ENCODE measurements at places on chromosomes 11 and 22.

- DNase-seq, result no peak
Observed at GRCh38 chr22:46272762-46273431, 5.1 kb downstream of the TTC38 start.

GRCh38 chr11:113373981-113374560 is 13.5 kb upstream of the ANKK1 start:
- DNase-seq, result no peak

DNA sequence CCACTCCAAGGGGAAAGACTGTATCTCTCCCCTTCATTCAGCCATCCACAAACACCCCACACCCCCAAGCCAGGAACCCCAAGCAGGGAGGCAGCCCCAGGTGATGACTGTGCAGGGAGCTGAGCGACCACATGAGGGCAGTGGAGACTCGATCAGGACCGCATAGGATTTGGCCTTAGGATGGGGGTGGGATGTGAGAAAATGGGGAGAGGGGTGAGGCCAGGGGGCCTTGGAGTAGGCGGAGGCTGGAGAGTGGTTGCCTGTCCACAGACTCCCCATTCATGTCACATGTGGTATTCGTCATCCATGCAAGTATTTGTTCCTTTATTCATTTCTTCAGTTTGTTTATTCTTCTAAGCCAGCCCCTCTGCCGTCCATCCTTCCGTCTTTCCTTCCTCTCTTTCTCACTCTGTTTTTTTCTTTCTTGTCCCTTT is 2.7 kb upstream of the RHOD start:
- DNase-seq, result no peak

GRCh38 chr11:86360775-86361395 is 13.8 kb upstream of the CCDC81 start:
- DNase-seq, result no peak

- no peak for DNase-seq
Observed at GRCh38 chr11:77424644-77425043, 49.2 kb downstream of the PAK1 start.

DNA sequence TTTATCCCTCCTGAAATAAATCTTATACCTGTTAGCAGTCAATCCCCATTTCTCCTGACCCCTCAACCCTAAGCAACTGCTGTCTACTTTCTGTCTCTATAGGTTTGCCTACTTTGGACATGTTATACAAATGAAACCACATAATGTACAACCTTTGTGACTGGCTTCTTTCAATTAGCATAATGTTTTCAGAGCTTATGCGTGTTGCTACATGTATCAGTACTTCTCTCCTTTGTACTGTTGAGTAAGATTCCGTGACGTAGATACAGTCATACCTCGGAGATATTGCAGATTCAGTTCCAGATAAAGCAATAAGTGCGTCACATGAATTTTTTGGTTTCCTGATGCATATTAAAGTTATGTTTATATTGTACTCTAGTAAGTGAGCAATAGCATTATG is 127.3 kb downstream of the MORC2 start:
- DNase-seq, result no peak

DNA sequence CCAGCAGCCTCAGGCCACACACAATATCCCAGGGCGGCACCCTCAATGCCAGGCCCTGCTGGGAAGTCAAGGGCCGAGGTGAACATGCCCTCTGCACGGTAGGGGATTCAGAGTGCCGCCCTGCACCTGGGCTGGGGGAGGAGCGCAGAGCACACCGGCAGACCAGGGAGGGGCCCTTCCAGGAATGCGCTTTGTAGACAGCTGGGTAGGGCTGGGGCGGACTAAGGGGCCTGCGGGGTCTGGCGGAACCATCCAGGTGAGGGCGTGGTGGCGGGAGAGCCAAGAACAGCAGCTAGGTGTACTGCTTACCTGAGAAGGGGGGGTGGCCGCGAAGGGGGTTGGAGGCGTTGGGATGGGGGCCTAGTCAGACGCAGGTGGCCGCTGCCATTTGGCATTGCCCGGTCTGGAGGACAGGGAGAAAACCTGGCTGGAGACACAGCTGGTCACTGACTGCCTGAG is 26.0 kb downstream of the DUSP8 start:
- DNase-seq, result no peak

DNA sequence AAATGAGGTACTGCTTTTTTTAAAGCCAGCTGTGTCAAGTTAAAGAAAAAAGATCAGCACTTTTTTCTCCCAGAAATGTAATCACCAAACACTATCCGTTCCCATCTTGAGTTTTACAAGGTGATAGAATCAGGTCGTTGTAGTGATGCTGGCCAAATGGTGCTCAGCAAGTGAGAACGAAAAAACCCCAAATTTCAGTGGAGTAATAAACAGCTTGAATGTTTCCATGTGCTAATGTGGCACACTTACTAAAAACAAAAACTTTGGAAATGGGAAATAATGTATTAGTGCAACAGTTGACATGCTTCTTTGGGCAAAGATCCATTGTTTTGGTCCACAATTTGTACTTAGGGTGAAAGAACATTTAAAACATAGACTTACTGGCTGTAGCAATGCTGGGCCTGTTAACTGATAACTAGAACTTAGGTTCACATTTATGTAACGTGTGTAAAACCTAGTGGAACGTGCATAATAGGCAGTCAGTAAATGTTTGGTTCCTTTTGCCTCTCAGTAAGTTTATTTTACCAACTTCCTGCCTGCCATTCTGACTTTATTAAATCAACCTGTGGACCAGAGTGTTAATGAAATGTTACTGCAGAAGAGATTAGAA is 15.4 kb upstream of the GDPD4 start:
- DNase-seq, result no peak

DNA sequence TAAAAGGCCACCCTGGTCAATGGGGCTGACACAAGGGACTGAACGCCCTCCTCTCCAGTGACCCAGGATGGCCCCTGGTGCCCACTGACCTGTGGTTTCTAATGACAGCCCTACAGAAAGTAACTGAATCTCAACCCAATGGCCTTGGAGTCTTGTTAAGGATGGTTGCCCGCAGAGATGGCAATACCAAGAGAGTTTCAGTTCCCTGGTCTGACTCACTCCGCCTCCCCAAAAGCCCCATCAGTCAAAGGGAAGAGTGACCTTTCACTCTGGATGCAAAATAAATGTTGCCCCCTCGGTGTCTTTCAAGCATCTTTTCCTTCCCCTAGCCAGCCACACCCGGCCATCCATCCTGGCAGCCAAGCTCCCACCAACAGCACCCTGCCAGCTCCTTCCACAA is 57.7 kb upstream of the ISX start:
- DNase-seq, result no peak

GRCh38 chr22:45552580-45553350 is 50.1 kb downstream of the FBLN1 start:
- no peak for DNase-seq

GRCh38 chr22:19510919-19511341 is 13.3 kb downstream of the CLDN5 start:
- no peak for DNase-seq

DNA sequence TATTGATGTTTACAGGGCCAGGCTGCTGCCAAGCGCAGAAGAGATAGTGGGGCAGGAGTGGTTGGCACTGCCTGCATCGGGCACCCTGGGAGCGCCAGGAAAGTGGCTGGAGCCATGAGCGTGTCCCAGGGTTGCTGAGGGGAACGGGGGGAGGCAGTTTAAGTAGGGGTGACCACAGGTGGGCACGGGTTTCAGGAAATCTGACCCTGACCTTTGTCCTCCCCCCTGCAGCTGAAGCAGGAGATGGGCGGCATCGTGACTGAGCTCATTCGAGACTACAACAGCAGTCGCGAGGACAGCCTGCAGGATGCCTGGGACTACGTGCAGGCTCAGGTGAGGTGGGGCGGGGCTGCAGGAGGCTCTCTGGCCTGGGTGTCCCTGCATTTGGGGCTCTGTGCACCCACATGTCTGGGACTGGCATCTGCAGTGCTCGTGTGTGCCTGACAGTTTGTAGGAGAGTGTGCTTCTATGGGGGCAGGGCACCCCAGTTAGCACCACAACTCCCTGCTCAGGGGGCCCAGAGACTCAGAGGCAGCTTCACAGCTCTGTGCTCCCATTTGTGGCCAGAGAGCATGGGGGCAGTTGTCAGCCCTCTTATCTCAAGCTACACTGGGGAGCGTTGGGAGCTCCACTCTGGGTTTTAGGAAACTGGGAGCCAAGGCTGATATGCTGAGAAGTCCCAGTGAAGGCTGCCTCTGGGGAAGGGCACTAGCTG is 49.7 kb downstream of the CD82 start:
- DNase-seq, result no peak

GRCh38 chr11:33323421-33323820 is 66.2 kb downstream of the HIPK3 start:
- DNase-seq, result no peak

DNA sequence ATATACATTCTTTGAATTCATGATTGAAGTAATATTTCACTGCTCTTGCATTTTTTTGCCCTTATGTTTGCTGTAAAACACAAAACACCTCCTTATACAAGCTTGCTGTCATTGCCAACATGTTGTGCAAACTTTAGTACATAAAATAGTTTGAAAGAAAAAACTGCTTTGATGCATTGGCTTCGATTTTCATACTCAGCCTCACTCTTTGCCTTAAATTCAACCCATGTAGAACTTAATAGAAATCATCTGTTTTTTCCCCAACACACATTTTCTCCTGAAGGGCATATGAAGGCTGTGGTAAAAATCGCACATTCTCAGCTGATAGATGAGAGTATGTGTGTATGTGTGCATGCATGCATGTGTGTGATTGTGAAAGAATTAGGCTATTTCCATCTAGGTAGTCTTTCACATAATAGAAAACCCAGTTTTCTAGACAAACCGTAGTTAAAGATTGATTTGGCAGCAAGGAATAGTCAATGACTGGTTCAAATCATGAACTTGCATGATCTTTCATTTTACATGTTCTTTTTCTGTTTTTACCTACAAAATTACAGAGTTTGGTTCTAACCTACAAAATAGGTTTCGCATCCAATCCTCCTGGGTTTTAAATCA is 72.8 kb upstream of the MTMR2 start:
- DNase-seq, result no peak

- DNase-seq, result no peak
Observed at GRCh38 chr22:45069925-45070324, 60.1 kb upstream of the PHF21B start.

GRCh38 chr11:64372802-64373597 is 14.0 kb downstream of the RPS6KA4 start:
- no peak for DNase-seq

- DNase-seq, result no peak
Observed at GRCh38 chr11:70212227-70212811, 9.2 kb downstream of the FADD start.

GRCh38 chr22:35301372-35301874 is 1.7 kb downstream of the TOM1 start:
- no peak for DNase-seq

GRCh38 chr11:69064394-69064957 is 15.7 kb downstream of the TPCN2 start:
- no peak for DNase-seq

- no peak for DNase-seq
Observed at GRCh38 chr22:17235149-17235655, 16.0 kb upstream of the ADA2 start.

GRCh38 chr11:32817181-32817851 is 12.4 kb upstream of the PRRG4 start:
- no peak for DNase-seq

- no peak for DNase-seq
Observed at GRCh38 chr11:117557361-117557760, 229.7 kb downstream of the CEP164 start.

DNA sequence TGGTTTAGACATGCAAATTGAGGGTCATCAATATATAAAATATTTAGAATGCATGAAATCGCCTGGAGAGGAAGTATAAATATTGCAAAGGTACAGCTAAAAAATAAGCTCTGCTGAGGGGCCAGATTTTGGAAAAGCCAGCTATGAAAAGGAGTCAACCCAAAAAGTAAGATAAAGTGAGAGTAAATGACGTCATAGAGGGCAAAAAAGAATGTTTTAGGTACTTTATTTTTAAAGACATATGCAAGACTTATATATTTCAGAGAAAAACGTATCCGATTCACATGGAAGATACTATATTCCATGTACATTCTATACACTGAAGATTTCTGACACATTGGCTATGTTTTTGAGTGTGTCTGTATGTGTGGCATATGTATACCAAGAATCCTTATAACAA is 13.6 kb downstream of the GRM5 start:
- no peak for DNase-seq

DNA sequence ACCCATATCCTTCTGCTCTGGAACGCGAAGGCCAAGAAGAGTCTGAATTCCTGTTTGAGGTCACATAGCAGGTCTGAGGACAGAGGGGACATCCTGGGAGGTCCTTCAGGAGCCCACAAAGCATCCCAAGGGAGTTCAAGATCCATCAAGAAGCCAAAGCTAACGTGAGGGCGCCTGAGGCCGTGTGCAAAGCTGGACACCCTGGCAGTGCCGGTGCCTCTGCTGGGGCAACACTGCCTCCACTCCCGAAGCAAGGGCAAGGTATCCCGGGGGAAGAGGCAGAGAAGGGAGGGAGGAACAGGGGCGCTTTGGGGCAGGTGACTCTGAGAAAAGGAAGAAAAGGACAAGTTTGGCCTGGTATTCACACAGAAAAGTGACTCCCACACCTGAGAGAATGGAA is 50.3 kb upstream of the CDON start:
- no peak for DNase-seq

GRCh38 chr22:36292823-36293530 is 40.0 kb downstream of the APOL1 start:
- DNase-seq, result no peak

DNA sequence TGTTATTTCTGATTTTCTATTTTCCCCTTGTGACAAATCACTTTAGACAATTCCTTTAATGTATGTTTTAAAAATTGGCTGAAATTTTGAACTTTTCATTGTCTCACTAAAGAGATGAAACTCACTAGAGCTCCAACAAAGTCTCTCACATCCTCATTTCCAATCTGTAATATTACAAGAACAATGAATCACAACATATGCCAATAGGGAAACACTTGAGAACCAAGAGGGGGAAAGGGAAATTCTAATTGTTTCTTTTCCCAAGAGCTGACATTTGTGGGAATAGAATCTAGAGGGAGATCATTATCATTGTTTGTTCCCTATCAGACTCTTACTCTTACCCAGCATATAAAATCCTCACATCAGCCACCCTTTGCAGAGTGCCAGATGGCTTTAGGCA is 28.2 kb downstream of the OR10D3 start:
- no peak for DNase-seq

DNA sequence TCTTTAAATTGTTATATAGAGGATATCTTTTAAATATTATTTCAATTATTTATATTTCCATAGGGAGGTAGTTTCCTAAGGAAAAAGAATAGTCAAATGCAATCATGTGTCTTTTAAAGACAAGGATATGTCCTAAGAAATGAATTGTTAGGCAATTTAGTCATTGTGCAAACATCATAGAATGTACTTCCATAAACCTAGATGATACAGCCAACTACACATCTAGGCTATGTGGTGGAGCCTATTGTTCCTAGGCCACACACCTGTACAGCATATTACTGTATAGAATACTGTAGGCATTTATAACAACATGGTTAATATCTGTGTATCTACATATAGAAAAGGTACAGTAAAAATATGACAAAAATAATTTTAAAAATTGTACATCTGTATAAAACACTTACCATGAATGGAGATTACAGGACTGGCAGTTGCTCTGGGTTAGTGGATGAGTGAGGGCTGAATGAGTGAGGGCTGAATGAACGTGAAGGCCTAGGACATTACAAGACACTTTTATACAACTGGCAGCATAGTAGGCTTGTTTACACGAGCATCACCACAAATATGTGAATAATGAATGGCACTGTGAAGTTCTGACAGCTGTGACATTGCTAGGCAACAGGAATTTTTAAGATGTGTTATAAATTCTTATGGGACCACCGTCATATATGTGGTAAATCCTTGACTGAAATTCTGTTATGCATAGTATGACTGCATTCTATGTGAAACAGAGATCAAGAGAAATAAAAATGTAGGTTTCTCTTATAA is 1879.0 kb upstream of the RAG2 start:
- DNase-seq, result no peak

GRCh38 chr11:910044-910588 is 494 bp downstream of the CHID1 start:
- no peak for DNase-seq
